Omental fat pad (tissue), 4 donors: ENCODE measurements at places on chromosomes 11 and 22. TPM values are rescaled to one million over a fixed set of nuclear protein-coding genes. Genes with fewer than 3 reads are reported as not detected.

The MMP27 gene
- not detected for total RNA-seq

The PRR5L gene
- 8.7 TPM for total RNA-seq

The ADAMTS15 gene
- 49.6 TPM for total RNA-seq

The NFAM1 gene
- 7.2 TPM for total RNA-seq

The IL10RA gene
- total RNA-seq, result 45.6 TPM

The TAGLN gene
- total RNA-seq, result 780 TPM

The FGF3 gene
- total RNA-seq, result not detected

The CNIH2 gene
- not detected for total RNA-seq

The TRIM21 gene
- total RNA-seq, result 16.1 TPM

The CCND1 gene
- total RNA-seq, result 44.1 TPM

The MS4A12 gene
- total RNA-seq, result not detected

The PNPLA5 gene
- not detected for total RNA-seq

The RCOR2 gene
- total RNA-seq, result not detected

The FIBIN gene
- 27.7 TPM for total RNA-seq

The AQP11 gene
- 0.47 TPM for total RNA-seq

The UCP3 gene
- total RNA-seq, result 0.84 TPM

The ATG2A gene
- 20.3 TPM for total RNA-seq

The OR8A1 gene
- not detected for total RNA-seq

GRCh38 chr11:67024410-67024809 lies 1.5 kb downstream of the SYT12 start:
- no peak for DNase-seq

DNA sequence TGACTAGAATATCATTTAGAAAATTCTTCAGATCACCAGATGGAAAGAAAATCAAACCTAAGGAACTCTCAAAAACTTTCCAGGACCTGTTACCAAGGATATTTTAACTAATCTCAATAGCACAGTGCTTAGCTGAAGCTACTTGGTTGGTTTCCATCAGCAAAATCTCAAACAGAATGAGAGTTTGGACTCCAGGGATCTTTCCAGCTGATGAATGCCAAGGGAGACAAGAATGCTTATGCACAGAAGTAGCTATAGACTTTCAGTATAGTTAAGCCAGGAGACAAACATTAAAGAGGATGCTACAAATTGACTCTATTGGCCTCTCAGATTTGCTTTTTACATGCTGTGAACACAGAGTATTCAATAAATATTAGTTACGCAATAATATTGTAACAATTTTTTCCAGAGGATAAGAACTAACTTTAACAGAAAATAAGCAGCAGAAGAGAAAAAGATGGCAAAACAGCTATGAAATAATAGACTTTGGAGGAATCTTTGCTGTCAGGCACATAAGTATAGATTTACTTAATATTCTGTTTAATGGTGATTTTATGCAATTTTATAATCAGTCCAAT lies 331.4 kb downstream of the DLG2 start:
- DNase-seq, result no peak

DNA sequence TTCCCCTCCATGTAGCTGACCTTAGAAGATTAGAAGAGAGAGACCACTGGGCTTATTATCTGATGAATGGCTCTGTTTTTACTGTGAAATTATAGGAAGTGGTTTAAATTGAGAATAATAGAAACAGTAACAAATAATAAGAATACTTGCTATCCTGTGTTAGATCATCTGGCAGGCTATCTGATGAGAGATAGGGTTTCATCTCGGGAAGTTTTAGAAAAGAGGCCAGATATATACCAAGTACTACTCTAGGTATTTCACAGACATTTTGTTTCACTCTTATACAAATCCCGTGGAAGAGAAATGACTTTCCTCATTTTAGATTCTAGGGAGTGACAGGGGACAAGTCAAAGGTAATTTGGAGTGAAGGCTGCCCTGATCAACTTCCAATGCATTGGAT lies 198.4 kb downstream of the MAML2 start:
- no peak for DNase-seq

- DNase-seq, result no peak
These were observed 8.5 kb downstream of the SH3BP1 start for GRCh38 chr22:37647928-37648327.

- DNase-seq, result peak; percentile 79
These were observed 3.2 kb upstream of the GAB2 start for GRCh38 chr11:78420796-78421209.

DNA sequence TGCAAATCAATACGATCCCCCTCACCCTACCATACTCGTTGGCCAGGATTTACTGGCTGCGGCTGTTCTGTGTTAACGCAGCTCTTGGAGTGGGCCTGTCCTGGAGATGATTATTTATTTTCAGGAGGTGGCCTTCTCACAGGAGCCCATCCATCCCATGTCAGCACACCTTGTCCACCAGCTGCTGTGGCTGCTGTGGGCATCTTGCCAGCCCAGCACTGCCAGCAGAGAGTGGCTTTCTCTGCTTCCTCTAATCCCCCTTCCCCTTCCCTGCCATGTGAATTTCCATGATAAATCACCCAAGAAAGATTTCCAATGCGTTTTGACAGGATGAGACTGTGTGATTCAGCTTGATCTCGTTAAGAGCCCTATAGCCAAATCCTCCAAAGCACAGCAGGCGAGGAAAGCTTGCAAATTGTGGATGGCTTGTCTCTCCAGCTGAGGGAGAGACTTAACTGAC lies 309.1 kb upstream of the C11orf87 start:
- no peak for DNase-seq

- DNase-seq, result no peak
These were observed 39.3 kb downstream of the AMBRA1 start for GRCh38 chr11:46554213-46555147.

- no peak for DNase-seq
These were observed 103.0 kb upstream of the CD44 start for GRCh38 chr11:35035894-35036408.

- no peak for DNase-seq
These were observed 182.6 kb downstream of the ST3GAL4 start for GRCh38 chr11:126538071-126538470.

GRCh38 chr11:125431481-125431880 lies 64.6 kb downstream of the FEZ1 start:
- DNase-seq, result no peak

DNA sequence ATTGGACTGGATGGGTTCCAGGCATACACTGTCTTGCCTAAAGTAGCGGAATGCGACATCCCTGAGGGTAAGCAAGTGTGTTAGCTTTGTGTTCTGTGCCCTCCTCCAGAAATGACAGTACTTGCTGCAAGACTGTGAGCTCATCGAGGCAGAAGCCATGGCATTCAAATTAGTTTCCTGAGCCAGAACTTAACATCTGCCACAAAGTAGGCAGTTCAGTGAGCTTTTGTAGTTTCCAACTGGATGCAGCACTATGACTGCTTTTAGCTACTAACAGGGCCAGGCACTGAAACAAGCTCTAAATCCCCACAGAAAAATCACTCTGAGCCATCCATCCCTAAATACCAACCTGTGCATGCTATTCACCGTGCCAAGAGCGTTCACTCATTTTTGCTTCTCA lies 1.2 kb upstream of the FAR1 start:
- no peak for DNase-seq

GRCh38 chr22:42328130-42328783 lies 57.8 kb upstream of the TCF20 start:
- DNase-seq, result no peak

GRCh38 chr22:17117890-17118289 lies 3.3 kb downstream of the TMEM121B start:
- DNase-seq, result no peak

GRCh38 chr22:44328326-44328725 lies 15.6 kb upstream of the SHISAL1 start:
- DNase-seq, result no peak

- no peak for DNase-seq
These were observed 23.5 kb downstream of the PITPNB start for GRCh38 chr22:27895600-27895999.

- no peak for DNase-seq
These were observed 378.8 kb downstream of the ETS1 start for GRCh38 chr11:128208329-128209137.

DNA sequence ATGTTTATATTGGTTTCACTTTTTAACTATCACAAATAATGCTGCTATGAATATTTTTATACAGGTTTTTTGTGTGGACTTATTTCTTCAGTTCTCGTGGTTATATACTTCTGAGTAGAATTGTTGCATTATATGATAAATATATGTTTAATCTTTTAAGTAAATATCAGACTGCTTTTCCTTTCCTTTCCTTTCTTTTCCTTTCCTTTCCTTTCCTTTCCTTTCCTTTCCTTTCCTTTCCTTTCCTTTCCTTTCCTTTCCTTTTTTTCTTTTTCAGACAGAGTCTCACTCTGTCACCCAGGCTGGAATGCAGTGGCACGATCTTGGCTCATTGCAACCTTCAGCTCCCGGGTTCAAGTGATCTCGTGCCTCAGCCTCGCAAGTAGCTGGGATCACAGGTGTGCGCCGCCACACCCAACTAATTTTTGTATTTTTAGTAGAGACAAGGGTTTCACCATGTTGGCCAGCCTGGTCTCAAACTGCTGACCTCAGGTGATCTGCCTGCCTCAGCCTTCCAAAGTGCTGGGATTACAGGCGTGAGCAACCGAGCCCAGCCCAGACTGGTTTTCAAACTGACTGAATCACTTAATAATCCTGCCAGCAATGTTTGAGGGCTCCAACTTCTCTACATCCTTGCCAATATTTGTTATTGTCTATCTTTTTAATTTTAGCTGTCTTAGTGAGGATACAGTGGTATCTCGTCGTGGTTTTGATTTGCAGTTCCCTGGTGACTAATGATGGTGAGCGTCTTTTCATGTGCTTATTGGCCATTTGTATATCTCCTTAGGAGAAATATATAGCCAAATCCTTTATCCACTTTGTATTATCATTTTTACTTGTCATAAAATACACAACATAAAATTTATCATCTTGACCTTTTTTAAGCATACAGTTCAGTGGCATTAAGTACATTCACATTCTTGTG lies 21.9 kb downstream of the HTR3B start:
- DNase-seq, result no peak

DNA sequence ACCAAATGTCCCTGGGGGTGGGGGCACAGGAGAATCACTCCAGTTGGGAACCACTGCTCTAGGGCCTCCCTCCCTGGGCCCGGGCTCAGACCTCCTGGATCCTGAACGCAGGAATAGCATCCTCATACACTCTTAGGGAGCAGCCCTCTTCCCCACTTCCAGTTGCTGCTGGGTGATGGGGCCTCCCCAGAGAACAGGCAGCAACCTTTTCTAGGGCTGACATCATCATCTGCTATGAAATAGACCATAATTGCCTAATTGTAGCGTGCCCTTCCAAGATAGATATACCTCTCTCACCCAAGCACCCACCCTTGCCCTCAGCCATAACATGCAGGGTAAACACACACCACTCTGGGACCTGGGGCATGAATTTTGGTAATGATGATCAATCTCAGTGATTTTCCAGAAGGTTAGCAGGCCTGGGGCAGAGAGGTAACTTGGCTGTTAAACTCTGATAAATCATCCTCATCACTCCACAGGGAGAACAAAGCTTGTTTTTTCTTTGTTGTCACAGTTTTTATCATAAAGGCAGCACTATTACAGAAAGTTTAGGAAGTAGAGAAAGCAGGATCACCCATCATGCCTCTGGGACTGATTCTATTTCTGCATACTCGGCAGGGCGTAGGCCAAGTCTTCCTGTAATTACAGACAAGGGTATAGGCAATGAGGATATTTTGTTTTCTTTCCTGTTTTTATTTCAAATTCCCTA lies 88.3 kb upstream of the PRDM11 start:
- DNase-seq, result no peak

GRCh38 chr11:1205121-1205986 lies 17.5 kb upstream of the MUC5B start:
- no peak for DNase-seq

DNA sequence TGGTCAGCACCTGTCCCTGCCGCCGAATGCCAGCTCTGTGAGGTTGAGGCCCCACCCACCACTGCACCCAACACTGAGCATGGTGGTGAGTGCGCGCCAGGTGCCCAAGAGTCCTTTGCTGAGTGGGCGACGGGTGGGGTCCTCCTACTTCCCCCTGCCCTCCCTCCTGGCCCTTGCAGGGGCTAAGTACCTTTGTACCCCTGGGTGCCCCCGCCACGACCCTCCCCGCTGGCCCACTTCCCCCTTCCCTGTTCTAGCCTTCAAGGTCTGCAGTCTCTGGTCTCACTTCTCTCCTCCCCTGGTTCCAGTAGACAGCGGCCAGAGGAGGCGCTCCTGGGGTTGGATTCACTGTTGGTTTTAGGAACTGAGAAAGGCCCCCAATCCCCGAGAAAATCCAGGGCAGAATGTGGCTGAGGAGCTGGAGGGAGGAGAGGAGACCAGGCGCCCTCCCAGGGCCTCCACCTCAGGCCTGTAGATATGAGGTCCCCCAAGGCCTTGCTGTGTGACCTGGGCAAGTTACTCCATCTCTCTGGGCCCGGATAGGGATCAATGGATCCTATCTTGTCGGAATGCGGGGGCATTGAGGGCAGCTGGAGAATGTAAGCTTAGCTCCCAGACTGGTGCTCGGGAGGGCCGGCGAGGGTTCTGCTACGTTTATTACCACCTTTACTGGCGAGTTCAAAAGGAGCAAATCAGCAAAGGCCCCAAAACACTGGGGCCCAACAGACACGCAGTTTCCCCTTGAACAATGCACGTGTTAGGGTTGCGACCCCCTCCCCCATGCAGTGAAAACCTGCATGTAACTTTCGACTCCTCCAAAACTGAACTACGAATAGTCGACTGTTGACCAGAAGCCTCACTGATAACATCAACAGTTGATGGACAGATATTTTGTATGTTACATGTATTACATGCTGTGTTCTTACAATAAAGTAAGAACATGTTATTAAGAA lies 31.9 kb upstream of the SMIM38 start:
- DNase-seq, result no peak

- no peak for DNase-seq
These were observed 19.8 kb downstream of the SAA1 start for GRCh38 chr11:18285841-18286240.

- no peak for DNase-seq
These were observed 2.3 kb downstream of the KRTAP5-11 start for GRCh38 chr11:71580057-71581003.

DNA sequence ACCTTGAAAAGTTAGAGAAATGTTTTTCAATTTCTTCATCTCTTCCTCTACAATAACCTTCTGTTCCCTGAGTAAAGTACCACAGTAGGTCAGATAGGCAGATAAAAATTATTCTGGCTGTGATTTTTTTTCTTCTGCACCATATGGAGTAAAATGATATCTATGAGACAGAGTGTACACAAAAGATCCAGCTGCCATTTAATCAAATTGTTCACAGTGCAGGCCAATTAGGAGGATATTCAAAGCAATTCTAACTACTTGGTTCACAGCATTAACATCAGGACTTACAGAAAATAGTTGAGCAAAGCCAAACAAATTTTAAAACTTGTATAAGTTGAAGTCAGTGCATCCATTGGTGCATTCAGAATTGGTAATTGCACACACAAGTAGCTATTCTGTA lies 147.9 kb upstream of the LUZP2 start:
- no peak for DNase-seq
